Camera-type eye (tissue), 1 donor: ENCODE measurements at places on chromosomes 1 and 21. TPM values are rescaled to one million over a fixed set of nuclear protein-coding genes. Genes with fewer than 3 reads are reported as not detected.

The LRRC39 gene
- 68.0 TPM for total RNA-seq

The AGT gene
- total RNA-seq, result 4.8 TPM

The PLEKHN1 gene
- 0.88 TPM for total RNA-seq

The CBS gene
- total RNA-seq, result 11.1 TPM

The LAD1 gene
- total RNA-seq, result 3.8 TPM

The RPTN gene
- total RNA-seq, result not detected

The ADAM30 gene
- total RNA-seq, result not detected

The CR1L gene
- total RNA-seq, result not detected

The GUK1 gene
- total RNA-seq, result 185 TPM

The ZNF648 gene
- total RNA-seq, result 0.71 TPM

The WDR4 gene
- 14.5 TPM for total RNA-seq

The RIPPLY3 gene
- 0.60 TPM for total RNA-seq

The INTS3 gene
- 55.7 TPM for total RNA-seq

The TFF2 gene
- total RNA-seq, result not detected

The ANGPTL3 gene
- total RNA-seq, result 0.33 TPM

The PGLYRP3 gene
- total RNA-seq, result not detected

The LGR6 gene
- 3.6 TPM for total RNA-seq

The ANGPTL1 gene
- total RNA-seq, result 62.8 TPM

The PIGR gene
- 23.3 TPM for total RNA-seq

The CELF3 gene
- total RNA-seq, result 39.4 TPM

The CD1E gene
- total RNA-seq, result not detected

The FAM229A gene
- 3.1 TPM for total RNA-seq

The MAEL gene
- total RNA-seq, result 2.4 TPM

The MFAP2 gene
- 52.1 TPM for total RNA-seq

The CFHR2 gene
- not detected for total RNA-seq

The OR2T33 gene
- total RNA-seq, result not detected

The GJA5 gene
- 13.3 TPM for total RNA-seq

The RRP1 gene
- 24.2 TPM for total RNA-seq

The SLC25A34 gene
- 3.4 TPM for total RNA-seq

The RNF186 gene
- total RNA-seq, result not detected

The MFSD2A gene
- 3.1 TPM for total RNA-seq

The NUP210L gene
- total RNA-seq, result 0.11 TPM

The FAM151A gene
- total RNA-seq, result not detected

The ZNF687 gene
- total RNA-seq, result 46.3 TPM

The PGBD5 gene
- total RNA-seq, result 11.3 TPM

The CFAP74 gene
- total RNA-seq, result 0.27 TPM

The TAF13 gene
- total RNA-seq, result 46.1 TPM

The NOS1AP gene
- total RNA-seq, result 7.9 TPM

The AADACL3 gene
- total RNA-seq, result 0.11 TPM

The SLC9C2 gene
- total RNA-seq, result not detected

The BNIPL gene
- 9.5 TPM for total RNA-seq
